Sciatic nerve (tissue), 2 donors: ENCODE measurements at places on chromosomes 13 and 19.

- no peak for DNase-seq
These were observed 163.3 kb downstream of the KDM4B start for GRCh38 chr19:5132206-5132560.

- DNase-seq = peak; percentile 66
These were observed 729 bp downstream of the STK11 start for GRCh38 chr19:1206150-1206863.

GRCh38 chr19:17915940-17916593 lies 16.7 kb upstream of the CCDC124 start:
- no peak for DNase-seq

- no peak for DNase-seq
These were observed 33.8 kb upstream of the GTF2F2 start for GRCh38 chr13:45086484-45086883.

DNA sequence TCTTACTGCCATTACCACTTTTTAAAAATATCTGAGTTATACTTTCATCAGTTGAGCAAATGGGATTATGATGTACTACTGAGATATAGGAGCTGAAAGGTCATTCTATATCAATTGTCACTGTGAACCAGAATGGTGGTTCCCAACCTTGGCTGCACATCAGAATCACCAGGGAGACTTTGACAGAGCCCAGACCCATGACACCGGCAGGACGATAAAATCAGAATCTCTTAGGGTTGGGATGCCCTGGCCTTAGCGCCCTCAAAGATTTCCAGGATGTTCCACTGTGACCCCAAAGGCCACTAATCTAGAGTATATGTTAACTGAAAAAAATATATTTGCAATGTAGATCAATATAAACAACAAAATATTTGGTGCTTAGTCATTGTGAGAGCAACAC lies 355.1 kb downstream of the LIG4 start:
- DNase-seq = no peak

- DNase-seq = no peak
These were observed 156.4 kb upstream of the FREM2 start for GRCh38 chr13:38530492-38530891.

DNA sequence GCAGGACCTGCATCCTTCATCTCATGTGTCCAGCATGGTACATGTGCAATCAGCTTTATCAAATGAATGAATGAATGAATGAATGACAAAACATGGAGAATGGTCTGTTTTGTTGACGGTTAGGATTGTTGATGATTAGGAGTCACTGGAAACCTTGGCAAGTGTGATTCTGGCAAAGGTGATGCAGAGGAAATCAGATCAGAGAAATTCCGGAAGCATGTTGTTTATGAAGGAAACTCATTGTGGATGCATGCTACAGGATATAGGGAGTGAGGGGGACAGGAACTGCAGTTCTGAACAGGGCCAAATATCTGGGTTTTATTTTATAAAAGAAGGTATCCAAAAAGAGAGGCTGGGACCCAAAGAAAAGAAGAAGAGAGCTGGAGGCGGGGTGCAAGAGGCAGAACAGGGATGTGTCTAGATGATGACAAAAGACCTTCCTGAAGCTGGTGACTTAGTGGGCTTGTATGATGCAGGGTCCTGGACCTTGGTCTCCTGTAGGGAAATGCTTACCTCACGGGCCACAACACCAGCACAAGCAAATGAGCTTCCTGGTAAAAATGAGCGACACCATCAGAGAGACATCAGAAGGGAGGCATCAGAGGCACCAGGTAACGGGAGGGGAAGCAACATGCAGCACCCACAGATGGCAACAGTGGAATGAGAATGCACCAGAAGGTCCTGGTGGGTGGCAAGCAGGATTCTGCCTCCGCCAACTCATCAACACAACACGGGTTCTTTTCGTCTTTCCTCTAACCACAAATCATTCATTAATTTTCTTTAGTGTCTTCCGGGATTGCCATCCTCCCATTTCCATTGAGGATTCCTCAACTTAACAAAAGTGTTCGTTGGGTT lies 159.6 kb downstream of the FOXO1 start:
- no peak for DNase-seq

- DNase-seq = no peak
These were observed 33.1 kb downstream of the MZT1 start for GRCh38 chr13:72694314-72694713.

GRCh38 chr13:30165796-30166195 lies 141.6 kb downstream of the KATNAL1 start:
- peak; percentile 62 for DNase-seq

DNA sequence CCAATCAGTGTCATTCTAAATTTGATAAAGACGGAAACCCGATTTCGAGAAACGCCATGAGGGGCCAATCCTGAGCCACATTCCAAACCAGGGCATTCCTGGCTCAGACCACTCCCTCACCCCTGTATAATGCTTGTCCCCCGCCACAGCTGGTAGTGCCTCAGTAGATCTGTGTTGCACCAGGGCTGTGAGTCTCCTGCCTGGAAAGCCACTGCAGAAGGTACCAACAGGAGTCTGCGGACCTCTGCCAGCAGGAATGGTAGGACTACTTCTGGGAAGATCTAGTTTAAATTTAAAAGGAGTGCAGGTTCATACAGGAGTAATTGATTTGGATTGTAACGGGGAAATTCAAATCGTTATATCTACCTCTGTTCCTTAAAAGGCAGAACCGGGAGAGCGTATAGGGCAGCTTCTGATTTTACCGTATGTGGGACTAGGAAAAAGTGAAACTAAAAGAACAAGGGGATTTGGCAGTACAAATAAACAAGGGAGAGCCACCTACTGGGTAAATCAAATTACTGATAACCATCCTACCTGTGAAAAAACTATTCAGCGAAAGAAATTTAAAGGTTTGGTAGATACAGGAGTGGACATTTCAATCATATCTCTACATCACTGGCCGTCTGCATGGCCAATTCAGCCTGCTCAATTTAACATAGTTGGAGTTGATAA lies 20.8 kb upstream of the ZNF266 start:
- DNase-seq = no peak

DNA sequence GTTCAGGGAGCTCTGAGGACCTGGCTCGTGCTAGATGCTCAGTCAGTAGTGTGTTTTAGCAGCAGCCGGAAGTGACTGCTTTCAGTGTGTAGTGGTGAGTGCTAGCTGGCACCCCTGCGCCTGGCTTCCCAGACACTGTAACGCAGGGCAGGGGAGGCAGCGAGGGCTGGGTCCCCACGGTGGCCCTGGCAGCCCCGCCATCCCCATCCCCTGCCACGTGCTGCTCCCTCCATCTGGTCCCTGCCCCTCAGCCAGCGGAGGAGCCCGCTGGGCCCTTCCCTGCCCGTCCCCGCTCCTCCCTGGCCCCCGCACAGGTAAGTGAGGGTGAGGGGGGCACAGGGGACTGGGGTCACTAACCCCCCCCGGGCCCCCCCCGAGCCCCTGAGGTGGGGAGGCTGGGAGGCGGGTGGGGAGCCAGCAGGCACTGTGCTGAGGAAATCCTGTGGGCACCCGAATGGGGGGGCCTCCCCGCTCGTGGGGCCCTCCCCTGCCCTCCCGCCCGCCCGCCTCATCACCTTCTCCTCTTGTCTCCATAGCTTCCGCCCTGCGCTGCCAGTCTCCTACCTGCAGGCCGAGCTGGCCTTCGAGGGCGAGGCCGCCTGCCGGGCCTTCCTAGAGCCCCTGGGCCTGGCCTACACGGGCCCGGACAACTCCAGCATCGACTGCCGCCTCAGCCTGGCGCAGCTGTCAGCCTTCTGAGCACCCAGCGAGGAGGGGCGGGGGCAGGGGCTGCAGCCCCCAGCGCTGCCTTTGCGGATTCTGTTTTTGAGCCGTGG lies 3.2 kb downstream of the LENG9 start:
- no peak for DNase-seq

- no peak for DNase-seq
These were observed 452.3 kb downstream of the IRS2 start for GRCh38 chr13:109333893-109334651.

DNA sequence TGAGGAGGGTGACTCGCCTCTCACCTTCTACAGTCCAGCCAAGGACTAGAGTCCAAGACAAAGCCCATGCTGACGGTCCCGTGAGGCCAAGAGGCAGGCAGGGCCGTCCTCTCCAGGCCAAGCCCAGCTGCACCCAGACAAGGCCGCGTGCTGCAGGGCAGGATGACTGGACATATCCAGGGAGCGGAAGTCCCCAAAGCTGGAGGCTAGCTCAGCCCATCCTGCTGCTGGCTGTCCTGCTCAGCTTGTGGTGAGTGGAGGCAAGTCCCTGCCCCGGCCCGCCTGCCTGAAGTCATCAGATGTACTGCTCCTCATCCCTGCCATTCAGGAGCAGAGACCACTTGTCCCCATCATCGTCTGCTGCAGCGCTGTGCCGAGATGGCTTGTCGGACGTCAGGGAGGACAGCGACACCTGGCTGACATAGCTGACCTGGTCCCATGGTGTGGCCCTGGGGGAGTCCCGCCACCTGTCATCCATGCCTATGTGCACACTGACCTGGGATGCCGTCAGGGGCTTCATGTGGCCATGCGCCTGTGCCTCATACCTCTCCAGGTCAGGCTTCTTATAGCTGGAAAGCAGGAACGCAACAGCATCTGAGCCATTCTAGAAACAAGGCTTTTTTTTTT lies 72.8 kb downstream of the CCDC70 start:
- no peak for DNase-seq
